ENCODE measurements at places on chromosomes 16 and 17. TPM values are rescaled to one million over a fixed set of nuclear protein-coding genes. Genes with fewer than 3 reads are reported as not detected.

DNA sequence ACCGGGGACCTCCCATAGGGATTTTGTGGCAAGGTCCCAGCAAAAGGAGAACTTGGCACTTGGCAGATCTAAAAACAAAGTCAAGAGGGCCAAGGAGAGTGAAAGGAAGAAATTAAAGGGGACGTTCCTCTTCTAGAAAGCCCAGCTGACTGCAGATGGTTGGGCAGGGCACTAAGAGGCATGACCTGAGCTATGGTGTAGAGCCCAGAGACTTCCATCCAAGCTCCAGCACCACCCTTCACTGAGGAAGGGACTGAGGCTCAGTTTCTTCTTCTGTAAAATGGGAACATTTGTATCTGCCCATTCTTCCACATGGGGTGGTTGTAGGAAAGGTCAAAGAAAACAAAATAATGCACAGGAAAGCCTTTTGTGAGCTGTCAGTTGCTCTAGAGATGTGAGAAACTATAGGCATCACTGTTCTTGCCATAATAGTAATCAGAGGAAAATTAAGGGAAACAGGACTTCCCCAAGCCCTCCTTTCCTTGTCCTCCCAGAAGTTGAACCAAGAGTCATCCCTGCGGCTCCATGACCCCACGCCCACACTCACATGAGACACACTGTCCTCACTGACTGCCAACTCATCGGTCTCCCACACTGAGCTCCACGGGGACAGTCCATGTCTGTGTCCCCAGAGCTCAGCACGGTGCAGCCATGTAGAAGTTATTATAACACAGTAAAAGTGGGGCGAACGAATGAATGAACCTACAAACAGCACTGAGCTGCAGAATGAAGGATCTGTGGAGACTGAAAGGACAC is 10.4 kb downstream of the CD300LF start:
- no peak overlapping the region for H3K27ac ChIP-seq
- H3K4me1 ChIP-seq, result no peaks in the 10 kb centered on the region
- no peak for DNase-seq
- H3K4me3 ChIP-seq, result no peak overlapping the region
- H3K27me3 ChIP-seq, result no peaks in the 10 kb centered on the region

- no peaks in the 10 kb centered on the region for H3K36me3 ChIP-seq
- no peaks in the 10 kb centered on the region for H3K4me1 ChIP-seq
- DNase-seq, result no peak
- no peak overlapping the region for H3K27ac ChIP-seq
- no peaks in the 10 kb centered on the region for H3K27me3 ChIP-seq
Measured at GRCh38 chr17:68760141-68760475, 158.9 kb upstream of the FAM20A start.

GRCh38 chr17:3800362-3801271 is at the start of gene ITGAE:
Gene ITGAE (minus strand): TSS chr17:3801188. CDS start chr17:3801144, 44 bp downstream.
- no peak within 1 kb of the TSS for H3K27ac ChIP-seq
- no peak for DNase-seq
- H3K36me3 ChIP-seq, result no peaks in the 10 kb centered on the region
- H3K27me3 ChIP-seq, result no peaks in the 10 kb centered on the region
- H3K4me3 ChIP-seq, result no peak within 1 kb of the TSS

DNA sequence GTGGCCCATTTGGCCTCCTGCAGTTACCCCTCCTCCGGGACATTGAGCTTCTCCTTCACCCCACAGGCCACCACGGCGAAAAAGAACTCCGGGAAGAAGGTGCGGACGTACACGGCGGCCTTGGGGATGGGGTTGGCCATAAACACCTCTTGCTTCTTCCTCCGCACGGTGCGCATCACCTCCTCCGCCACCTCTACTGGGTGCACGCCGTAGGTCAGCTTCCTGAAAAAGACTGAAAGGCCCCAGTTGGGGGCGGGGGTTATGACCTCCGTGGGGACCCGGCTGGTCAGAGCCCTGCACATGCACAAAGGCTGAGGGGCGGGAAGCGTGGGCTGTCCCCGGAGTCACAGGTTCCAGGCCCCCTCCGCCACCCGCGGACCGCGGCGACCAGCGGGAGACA is 19.9 kb downstream of the DHRS7C start:
- H3K27me3 ChIP-seq, result no peaks in the 10 kb centered on the region
- H3K27ac ChIP-seq, result no peak overlapping the region
- DNase-seq, result no peak
- H3K4me3 ChIP-seq, result no peak overlapping the region

DNA sequence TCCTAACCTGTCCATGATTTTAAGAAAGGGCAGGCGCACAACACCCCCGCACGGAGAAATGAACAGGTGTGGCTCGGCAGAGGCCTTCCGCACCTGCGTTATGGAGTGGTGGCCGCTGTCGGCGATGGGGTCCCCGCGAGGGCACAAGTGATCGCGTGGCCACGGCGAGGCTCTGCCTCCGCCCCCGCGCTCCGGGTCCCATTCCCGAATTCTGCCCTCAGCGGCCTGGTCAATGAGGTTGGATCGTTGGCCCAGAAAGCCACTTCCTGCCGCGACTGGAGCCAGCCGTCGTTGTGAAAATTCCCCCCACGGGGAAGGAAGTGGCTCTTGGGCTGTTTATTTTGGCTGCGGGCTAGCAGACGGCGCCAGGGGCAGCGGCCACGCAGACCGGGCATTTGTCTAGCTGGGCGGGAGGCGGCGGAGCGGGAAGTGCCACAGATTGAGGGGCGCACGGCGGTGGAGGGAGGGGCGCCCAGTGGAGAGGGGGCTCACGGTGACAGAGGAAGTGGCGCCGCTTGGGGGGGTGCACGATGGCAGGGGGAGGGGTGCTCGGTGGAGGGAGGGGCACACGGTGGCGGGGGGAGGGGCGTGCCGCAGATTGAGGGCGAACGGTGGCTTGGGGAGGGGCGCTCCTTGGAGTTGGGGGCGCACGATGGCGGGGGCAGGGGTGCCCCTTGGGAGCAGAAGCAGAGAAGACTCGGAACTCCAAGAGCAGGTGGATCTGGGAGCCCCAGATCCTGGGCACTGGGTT is 25.0 kb downstream of the MRC2 start:
- H3K4me1 ChIP-seq, result peaks cover 5% of the 10 kb centered on the region
- H3K27ac ChIP-seq, result peak overlapping the region; percentile 76
- no peak for DNase-seq

- H3K36me3 ChIP-seq, result no peaks in the 10 kb centered on the region
- no peaks in the 10 kb centered on the region for H3K4me1 ChIP-seq
- no peak overlapping the region for H3K4me3 ChIP-seq
- no peak for DNase-seq
- no peak overlapping the region for H3K27ac ChIP-seq
Measured at GRCh38 chr16:86616906-86617305, 38.6 kb downstream of the FOXL1 start.

DNA sequence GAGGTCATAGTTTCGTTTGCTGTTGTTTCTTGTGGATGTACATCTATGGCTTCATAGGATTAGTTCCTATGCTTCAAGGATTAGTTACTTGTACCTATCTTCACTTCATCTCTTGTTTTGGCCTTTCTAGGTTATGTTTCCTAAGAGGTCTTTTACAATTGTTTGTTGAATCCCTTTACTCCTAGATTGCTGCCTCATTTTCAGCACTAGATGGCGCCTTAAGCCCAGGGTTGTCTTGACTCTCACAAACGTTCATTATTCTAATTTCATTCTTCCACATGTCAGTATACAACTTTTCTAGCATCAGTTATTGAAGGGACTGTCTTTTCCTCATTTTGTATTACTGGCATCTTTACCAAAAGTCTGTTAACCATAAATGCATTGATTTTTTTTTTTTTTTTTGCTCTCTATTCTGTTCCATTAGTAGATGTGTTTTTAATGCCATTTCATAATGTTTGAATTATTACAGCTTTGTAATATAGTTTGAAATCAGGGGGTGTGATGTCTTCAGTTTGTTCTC is 45.0 kb upstream of the NACA2 start:
- DNase-seq, result peak; percentile 17
- no peaks in the 10 kb centered on the region for H3K36me3 ChIP-seq
- H3K27me3 ChIP-seq, result no peaks in the 10 kb centered on the region

GRCh38 chr16:84600343-84601229 is 17.3 kb downstream of the COTL1 start:
- no peaks in the 10 kb centered on the region for H3K4me1 ChIP-seq
- H3K27me3 ChIP-seq, result no peaks in the 10 kb centered on the region
- H3K4me3 ChIP-seq, result no peak overlapping the region
- no peak overlapping the region for H3K27ac ChIP-seq

- no peak for DNase-seq
- H3K27me3 ChIP-seq, result no peaks in the 10 kb centered on the region
- no peaks in the 10 kb centered on the region for H3K36me3 ChIP-seq
Measured at GRCh38 chr16:75317101-75317522, 65.7 kb upstream of the BCAR1 start.

GRCh38 chr17:7248796-7249195 is 2.7 kb downstream of the CTDNEP1 start:
- DNase-seq, result no peak
- H3K27ac ChIP-seq, result no peak overlapping the region
- H3K36me3 ChIP-seq, result peaks cover 9% of the 10 kb centered on the region

GRCh38 chr16:63241497-63242028 is 1205.3 kb upstream of the CDH8 start:
- H3K4me1 ChIP-seq, result no peaks in the 10 kb centered on the region
- no peak overlapping the region for H3K4me3 ChIP-seq
- H3K27ac ChIP-seq, result no peak overlapping the region
- no peaks in the 10 kb centered on the region for H3K27me3 ChIP-seq

MT1M gene
- total RNA-seq, result 37.4 TPM

FZD2 gene
- 10.1 TPM for total RNA-seq

Data from prostate gland (tissue), 2 donors.